ENCODE measurements at places on chromosomes 11 and 22.
A peak's percentile ranks its signal among the peaks of the same experiment; 100 is the strongest.

DNA sequence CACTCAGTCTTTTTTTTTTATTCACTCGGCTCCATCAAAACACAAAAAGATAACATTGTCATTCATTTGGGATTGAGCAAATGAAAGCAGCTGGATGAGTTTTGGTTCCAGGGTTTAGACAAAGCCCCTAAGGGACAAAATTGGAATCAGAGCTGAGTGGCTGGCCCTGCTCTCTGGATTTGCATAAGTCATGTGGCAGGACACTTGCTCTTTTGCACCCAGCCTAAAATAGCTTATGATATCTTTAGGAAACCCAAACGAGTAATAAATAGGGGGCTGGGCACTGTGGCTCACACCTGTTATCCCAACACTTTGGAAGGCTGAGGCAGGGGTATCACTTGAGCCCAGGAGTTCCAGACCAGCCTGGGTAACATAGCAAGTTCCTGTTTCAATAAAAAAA, 11.0 kb upstream of the TMEM121B start:
- no peak for DNase-seq

- no peak for DNase-seq
These were observed 3.2 kb downstream of the GLB1L2 start for GRCh38 chr11:134334796-134335571.

- DNase-seq = no peak
These were observed 135.6 kb downstream of the SBF2 start for GRCh38 chr11:10158461-10158860.

GRCh38 chr11:121214861-121215260, 77.7 kb upstream of the SC5D start:
- DNase-seq = no peak

- DNase-seq = no peak
These were observed 27.7 kb upstream of the RRM1 start for GRCh38 chr11:4066910-4067309.

- DNase-seq = no peak
These were observed 42.6 kb downstream of the ZNF215 start for GRCh38 chr11:6968816-6969215.

- no peak for DNase-seq
These were observed 1071.2 kb downstream of the LRRC4C start for GRCh38 chr11:40388097-40388818.

GRCh38 chr22:47047321-47048122, 285.1 kb downstream of the TBC1D22A start:
- DNase-seq = no peak

GRCh38 chr22:30325065-30325720, 1.5 kb downstream of the TBC1D10A start:
- no peak for DNase-seq

GRCh38 chr11:69295995-69296889, 2.3 kb downstream of the MYEOV start:
- DNase-seq = no peak

DNA sequence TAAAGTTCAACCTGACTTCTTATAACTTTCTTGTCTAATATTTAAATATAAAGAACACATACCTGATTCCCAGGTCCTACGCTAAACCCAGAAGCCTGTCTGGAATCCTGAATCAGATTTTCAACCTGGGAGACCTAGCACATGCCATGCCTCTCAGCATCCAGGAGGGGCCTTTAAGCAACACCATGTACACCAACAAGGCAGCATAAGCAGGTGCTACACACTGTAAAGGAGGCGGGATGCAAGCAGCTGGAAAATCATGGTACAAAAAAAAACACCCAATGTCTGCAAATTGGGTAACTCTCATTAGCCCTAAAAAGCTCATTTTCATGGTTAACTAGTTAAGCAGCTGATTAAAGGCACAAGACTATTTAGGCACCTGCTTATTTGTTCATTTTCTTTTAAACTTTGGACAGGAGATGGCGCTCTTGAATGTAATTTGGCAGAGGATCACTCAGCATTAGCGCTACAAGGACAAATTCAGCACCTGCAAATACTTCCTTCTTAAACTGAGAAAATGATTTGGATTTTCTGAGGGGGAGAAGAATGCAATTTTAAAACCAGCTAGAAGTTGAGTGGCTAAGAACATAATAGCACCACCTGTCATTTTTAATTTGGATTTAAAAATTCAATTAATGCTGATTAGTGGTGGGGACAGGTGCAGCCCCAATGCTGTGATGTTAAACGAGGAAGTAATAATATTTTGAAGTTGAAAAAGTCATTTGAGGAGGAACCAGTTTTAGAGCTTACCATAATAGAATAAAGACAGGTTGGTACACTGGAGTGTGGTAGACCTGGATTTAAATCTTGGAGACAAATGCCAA, 104.0 kb downstream of the FAR1 start:
- peak; percentile 72 for DNase-seq

GRCh38 chr22:34880662-34881061, 185.3 kb upstream of the ISX start:
- no peak for DNase-seq

All from CD4-positive, alpha-beta T cell treated with Interleukin-15 for 4 hours (primary cell).